ENCODE measurements at places on chromosomes 12 and 14.

DNA sequence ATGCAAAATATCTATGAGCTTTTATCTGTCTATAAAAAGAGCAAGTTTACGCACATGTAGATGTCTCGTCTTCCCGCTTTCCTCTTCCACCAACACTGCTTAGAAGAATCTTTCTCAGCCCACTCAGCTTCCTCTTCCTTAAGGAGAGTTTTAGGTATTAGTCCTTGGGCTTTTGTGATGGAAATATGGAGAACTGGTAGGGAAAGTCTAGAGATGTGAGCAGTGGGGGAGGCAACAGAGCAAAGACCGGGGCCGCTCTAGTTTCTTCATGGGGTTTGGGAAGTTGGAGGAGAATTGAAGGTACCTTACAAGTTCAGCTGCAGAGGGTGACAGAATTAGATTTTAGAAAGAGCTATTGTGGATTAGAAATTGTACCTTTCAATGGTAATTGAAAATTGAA, 56.3 kb upstream of the CPNE8 start:
- no peak for DNase-seq

DNA sequence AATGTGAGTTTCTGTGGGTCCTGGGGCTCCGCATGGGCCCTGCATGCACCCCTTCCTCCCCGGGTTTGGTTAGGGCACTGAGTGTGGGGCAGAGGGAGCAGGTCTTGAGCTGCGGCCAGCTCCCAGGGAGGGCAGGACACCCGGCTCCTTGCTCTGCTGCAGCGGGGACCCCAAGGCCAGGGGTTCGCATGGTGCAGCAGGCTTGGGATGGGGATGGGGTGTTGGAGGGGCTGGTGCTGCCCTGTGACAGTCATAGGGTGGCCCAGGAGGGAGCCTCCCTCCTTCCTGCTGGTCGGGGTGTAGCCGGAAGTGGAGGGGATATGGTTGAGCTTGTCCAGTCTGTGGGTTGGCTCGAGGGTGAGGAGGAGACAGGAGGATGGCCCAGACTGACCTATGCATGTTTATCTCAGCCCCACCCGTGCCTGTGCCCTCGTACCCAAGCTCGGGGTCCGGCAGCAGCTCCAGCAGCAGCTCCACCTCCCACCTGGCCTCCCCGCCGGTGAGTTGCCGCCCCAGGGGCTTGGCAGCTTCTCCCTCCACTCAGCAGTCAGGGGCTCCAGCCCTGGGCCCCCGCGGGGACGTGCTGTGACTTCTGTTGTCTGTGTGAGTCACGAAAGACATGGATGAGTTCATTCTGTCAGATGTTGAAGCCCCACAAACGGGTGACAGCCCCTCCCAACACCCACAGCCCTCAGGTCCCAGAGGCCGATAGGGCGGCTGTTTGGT, 16.0 kb downstream of the ULK1 start:
- no peak for DNase-seq

- DNase-seq: no peak
These were observed 155.7 kb downstream of the KIF26A start for GRCh38 chr14:104293851-104294627.

DNA sequence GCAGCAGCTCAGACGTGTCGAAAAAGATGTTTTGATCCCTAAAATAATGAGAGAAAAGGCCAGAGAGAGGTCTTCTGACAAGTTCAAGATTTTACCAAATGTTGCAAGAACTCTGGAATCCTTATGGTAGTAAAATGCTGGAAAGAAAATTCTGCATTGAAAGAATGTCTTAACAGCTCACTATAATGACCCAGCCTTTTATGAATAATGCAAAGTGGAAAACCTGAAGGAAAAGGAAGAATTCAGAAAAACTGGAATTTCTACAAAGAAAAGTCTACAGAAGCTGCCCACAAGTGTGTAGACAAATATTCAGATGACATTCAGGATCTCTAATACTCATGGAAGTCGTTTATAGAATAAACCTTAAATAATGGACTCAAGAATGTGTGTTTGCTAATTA, 1.8 kb upstream of the CCDC88C start:
- DNase-seq: no peak

GRCh38 chr12:116508145-116509121, 50.7 kb upstream of the MAP1LC3B2 start:
- DNase-seq: peak; percentile 30

DNA sequence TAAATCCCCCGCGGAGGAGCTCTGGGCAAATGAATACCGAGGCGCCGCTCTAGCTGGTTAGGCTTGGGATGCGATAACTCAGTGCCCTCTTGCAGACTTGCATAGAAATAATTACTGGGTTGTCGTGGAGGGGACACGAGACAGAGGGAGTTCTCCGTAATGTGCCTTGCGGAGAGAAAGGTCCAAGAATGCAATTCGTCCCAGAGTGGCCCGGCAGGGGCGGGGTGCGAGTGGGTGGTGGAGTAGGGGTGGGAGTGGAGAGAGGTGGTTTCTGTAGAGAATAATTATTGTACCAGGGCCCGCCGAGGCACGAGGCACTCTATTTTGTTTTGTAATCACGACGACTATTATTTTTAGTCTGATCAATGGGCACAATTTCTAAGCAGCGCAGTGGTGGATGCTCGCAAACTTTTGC, 2.5 kb upstream of the TBX5 start:
- DNase-seq: no peak

DNA sequence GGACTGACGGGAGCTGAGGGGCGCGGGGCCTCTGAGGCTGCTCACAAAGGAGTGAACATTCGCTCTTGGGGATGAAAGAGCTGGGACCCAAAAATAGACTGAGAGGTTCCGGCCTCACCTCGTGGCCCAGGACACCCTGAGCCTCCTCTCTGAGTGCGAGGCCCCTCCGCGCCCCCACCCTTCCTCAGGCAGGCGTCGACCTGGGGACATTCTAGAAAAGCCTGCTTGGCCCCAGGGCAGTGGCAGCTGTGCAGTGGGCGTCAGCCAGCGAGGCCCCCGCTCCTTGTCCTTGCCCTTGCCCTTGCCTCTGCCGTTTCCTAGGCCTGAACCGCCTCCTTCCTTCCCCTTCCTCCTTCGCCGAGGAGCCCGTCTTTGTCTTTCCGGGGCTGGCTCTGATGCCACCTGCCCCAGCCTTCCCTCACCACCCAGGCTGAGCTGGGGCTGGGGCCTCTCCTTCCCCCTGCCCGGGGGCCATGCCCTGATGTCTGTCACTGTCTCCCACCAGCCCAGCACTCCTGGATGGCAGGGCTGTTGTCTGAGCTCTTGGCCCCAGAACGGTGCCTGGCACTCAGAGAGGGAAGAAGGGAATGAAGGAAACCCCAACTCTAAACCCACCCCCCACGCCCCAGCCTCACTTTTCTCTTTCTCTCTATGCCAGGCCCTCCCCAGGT, 208.2 kb upstream of the RTL1 start:
- no peak for DNase-seq

DNA sequence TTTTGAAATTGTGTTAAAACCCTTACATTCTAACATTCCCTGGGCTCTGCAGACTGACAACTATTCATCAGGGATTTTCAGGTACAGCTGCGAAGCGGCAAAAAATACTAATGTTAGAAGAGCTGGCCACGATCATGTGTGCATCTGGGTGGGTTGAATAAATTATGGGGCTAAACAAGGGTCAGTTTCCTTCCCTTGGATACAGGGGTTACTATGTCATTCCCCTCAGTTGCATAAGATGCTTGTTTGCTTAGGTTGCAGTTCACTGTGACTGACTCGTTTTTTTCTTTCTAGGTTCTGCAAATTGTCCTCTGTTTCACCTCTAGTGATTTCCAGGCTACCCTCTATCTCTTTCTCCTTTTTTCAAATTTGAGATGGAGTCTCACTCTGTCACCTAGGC, 58.1 kb upstream of the GRIP1 start:
- DNase-seq: no peak

DNA sequence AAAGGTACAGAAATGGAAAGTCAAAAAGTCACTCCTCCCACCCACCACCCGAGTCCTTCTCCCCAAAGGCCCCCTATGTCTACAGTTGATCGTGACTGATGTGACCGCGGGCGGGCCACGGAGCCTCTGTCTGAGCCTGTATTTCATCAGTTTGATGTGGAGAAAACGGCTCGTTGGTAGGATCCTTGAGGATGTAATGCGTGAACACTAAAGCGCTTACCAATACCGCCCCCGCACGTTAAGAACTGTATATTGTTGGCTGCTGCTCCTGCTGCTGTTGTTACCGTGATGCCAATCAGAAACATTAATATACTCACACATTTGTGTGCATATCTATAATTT, 24.6 kb upstream of the UBC start:
- no peak for DNase-seq

- DNase-seq: no peak
These were observed 40.9 kb downstream of the SGPP1 start for GRCh38 chr14:63686926-63687325.

- DNase-seq: peak; percentile 53
These were observed 52.0 kb upstream of the RNU6-8 start for GRCh38 chr14:32254952-32255679.

GRCh38 chr12:46888568-46888967, 62.8 kb upstream of the SLC38A4 start:
- no peak for DNase-seq

GRCh38 chr14:54446161-54446693, 5.1 kb upstream of the CNIH1 start:
- DNase-seq: no peak

GRCh38 chr12:52003016-52003550, 3.7 kb upstream of the TAMALIN start:
- DNase-seq: no peak

DNA sequence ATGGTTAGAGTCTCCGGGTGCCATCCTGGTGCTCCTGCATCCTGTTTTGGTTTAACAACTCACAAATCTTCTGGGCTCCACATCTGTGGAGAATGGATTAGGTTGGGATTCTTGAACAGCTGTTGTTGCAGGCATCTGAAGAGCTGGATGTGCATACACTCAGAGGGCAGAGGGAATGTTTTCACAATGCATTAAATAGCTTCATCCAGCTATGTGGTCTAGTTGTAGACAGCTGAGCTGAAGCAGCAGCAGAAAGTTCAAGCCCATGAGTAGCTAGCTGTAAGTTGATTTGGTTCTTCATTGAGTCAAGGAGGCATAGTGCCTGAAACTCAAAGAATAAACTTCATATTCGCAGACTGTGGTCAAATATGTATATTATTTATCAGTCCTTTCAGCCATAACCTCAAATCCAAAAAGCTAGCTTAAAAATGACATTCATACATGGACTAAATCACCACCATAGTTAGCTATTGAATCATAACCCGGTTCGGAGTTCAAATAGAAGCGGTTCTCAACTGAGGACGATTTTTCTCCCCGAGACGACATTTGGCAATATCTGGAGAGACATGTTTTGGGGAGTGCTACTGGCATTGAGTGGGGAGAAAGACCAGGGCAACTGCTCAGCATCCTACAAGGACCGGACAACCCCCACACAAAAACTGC, 858 bp upstream of the ANKRD13A start:
- no peak for DNase-seq

GRCh38 chr14:69355607-69356281, 42.4 kb downstream of the ERH start:
- DNase-seq: no peak

GRCh38 chr14:99564256-99564925, 39.6 kb downstream of the CCDC85C start:
- no peak for DNase-seq

DNA sequence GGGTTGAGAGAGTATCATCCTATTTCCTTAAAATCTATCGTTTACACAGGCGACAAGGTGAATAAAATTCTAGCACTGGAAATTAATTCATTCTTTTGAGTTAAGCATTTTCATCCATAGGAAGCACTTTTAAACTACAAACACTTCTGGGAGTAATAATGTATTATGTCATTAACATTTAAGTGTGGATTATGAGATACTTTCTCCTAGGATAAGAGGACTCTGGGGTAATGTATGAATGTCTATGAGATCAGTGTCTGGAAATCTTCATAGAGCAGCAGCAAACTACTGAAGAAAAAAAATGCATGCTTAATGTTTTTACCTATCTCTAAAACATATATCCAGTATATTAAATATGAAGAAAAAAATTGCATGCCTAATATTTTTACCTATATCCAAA, 86.9 kb downstream of the EPS8 start:
- DNase-seq: no peak

DNA sequence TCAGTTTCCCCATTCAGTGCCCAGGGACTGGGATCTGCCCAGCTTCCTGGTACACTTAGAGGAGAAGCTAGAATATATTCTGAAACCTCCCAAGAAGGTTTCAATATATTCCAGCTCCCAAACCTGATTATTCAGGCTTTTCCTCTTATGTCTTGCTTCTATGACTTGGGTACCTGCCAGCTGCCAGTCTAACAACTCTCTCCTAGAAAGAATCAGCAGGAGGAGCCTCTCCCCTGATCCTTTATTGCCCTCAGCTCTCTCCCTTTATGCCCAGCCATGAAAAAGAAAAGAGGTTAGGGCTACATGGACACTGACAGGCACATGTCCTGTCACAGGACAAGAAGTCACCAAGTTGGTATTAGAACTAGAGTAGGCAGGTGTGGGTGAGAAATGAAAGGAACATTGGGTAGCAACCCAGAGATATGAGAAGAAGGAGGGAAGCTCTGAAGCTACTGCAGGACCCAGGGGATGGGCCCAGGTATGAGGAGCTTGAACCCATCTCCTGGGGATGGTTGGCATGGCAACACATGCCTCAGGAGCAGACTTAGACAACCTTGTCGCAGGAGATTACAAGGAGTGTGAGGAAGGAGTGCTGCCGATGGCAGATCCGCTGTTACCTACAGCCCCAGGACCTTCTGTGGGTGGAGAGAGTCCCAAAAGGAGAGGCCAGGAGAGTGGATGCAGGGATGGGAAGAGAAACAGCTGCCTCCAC, 2.0 kb upstream of the CACNB3 start:
- no peak for DNase-seq

- DNase-seq: no peak
These were observed 178.1 kb downstream of the CRADD start for GRCh38 chr12:93855261-93855660.

DNA sequence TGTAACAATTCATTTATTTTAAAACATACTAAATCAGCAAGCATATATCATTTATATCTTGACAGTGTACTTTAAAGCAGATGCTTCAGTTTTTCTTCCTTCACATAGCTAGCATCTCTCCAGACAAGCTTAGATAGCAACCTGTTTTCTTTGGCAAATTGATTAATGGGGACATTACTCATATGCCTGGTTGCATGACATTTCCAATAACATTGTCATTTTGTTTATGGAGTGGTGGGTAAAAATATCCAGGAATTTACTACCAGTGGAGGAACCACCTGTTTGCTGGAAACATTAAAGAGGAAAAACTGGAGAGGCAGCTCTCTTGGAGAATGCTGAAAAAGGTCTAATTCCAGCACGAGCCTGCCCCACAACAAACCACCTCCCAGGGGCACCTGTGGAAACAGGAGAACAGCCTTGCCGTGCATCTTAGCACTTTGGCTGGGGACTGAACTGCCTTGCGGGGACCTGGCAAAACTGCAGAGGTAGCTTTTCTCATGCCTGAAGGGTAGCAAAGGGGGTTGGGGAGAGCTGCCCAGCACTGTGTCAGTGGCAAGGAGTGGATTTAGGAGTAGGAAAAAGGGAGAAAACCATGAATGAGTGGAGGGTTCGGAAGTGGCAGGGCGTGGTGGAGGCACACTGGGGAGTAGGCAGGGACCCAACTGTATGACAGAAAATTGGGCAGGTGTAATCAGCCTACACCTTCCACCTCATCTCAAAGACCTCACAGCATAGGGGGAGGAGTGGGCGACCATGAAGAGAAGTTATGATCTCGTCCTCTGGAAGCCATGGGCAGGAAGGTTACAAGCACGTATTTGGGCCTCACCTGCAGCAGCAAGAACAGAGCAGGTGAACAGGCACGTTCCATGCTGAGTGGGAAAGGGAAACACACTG, 11.7 kb upstream of the CREBL2 start:
- no peak for DNase-seq
